Activated CD4-positive, alpha-beta memory T cell treated with anti-CD3 and anti-CD28 coated beads, Interleukin-2, amount 10 ng/mL, durations not matched to agents 7 days and 5 days (primary cell): ENCODE measurements at places on chromosomes 16 and 17. TPM values are rescaled to one million over a fixed set of nuclear protein-coding genes. Genes with fewer than 3 reads are reported as not detected.

GAS2L2 gene
- not detected for total RNA-seq

CCR7 gene
- total RNA-seq, result 44.6 TPM

MEIOC gene
- not detected for total RNA-seq

CTRB1 gene
- total RNA-seq, result not detected

KRT9 gene
- not detected for total RNA-seq

DPEP3 gene
- 0.20 TPM for total RNA-seq

PDILT gene
- total RNA-seq, result not detected

ENPP7 gene
- total RNA-seq, result 0.10 TPM

KRTAP2-1 gene
- total RNA-seq, result not detected

SYT17 gene
- total RNA-seq, result not detected

CFDP1 gene
- 36.2 TPM for total RNA-seq

RASL10B gene
- 0.08 TPM for total RNA-seq

NT5M gene
- 9.7 TPM for total RNA-seq

SMG1 gene
- 109 TPM for total RNA-seq

C16orf95 gene
- 8.6 TPM for total RNA-seq

CFAP119 gene
- total RNA-seq, result 4.1 TPM

SNAI3 gene
- 16.5 TPM for total RNA-seq

TPSD1 gene
- total RNA-seq, result not detected

NPB gene
- total RNA-seq, result not detected

CDR2L gene
- total RNA-seq, result 0.63 TPM

ARL5C gene
- 0.15 TPM for total RNA-seq

NPIPB2 gene
- 8.1 TPM for total RNA-seq

SULT1A2 gene
- 0.15 TPM for total RNA-seq

RTN4RL1 gene
- 0.35 TPM for total RNA-seq

SEBOX gene
- not detected for total RNA-seq

TBC1D3K gene
- total RNA-seq, result not detected

MRTFB gene
- 13.6 TPM for total RNA-seq

KRT27 gene
- total RNA-seq, result not detected

RCVRN gene
- total RNA-seq, result not detected

CLDN7 gene
- total RNA-seq, result 0.80 TPM

KCNJ18 gene
- total RNA-seq, result not detected

SMCR8 gene
- total RNA-seq, result 27.9 TPM

HSPB9 gene
- not detected for total RNA-seq

SHISA6 gene
- total RNA-seq, result not detected

CCL8 gene
- not detected for total RNA-seq

CLCN7 gene
- total RNA-seq, result 44.2 TPM

MRC2 gene
- total RNA-seq, result 8.9 TPM

SOX8 gene
- total RNA-seq, result 0.10 TPM
